A673 (cell line): ENCODE measurements at places on chromosomes 5 and 9. TPM values are rescaled to one million over a fixed set of nuclear protein-coding genes. Genes with fewer than 3 reads are reported as not detected.

ZNF483 gene
- total RNA-seq: 3.4 and 4.4 TPM in 2 replicates

PCDHGA11 gene
- total RNA-seq: 34.9 and 35.5 TPM in 2 replicates

SPACA9 gene
- total RNA-seq: 2.1 and 4.3 TPM in 2 replicates

PCDH12 gene
- 0.57 and 0.75 TPM in 2 replicates for total RNA-seq

NRG2 gene
- 0.15 TPM in 1 of 2 replicates, not detected in the other for total RNA-seq

NTRK2 gene
- 0.04 and 0.06 TPM in 2 replicates for total RNA-seq

GRCh38 chr9:120156376-120156775, 423.6 kb downstream of the CDK5RAP2 start:
- H3K27ac ChIP-seq: no peak overlapping the region
- H3K36me3 ChIP-seq: no peaks in the 10 kb centered on the region
- H3K4me3 ChIP-seq: no peak overlapping the region
- no peaks in the 10 kb centered on the region for H3K4me1 ChIP-seq

DNA sequence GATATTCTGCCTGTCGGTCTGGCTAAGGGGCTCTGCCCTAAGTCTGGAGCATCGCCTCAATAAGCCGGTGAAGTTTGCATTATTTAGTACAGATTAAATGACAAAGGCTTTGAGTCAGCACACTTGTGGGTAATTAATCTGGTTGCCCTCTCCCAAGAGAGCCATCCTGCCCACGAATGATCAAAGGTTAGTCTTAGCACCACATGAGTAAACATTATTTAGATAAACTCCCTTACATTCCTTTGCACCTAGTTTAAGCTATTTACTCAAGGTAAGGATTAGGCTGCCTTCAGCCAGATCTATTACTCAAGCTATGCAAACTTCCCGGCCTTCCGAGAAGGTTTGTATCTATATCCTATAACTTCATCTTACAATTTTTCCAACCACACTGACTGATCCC, 572.1 kb downstream of the CHSY3 start:
- H3K27ac ChIP-seq: no peak overlapping the region
- no peaks in the 10 kb centered on the region for H3K36me3 ChIP-seq
- H3K27me3 ChIP-seq: no peaks in the 10 kb centered on the region
- no peak for DNase-seq
- H3K4me3 ChIP-seq: no peak overlapping the region
- H3K4me1 ChIP-seq: no peaks in the 10 kb centered on the region

DNA sequence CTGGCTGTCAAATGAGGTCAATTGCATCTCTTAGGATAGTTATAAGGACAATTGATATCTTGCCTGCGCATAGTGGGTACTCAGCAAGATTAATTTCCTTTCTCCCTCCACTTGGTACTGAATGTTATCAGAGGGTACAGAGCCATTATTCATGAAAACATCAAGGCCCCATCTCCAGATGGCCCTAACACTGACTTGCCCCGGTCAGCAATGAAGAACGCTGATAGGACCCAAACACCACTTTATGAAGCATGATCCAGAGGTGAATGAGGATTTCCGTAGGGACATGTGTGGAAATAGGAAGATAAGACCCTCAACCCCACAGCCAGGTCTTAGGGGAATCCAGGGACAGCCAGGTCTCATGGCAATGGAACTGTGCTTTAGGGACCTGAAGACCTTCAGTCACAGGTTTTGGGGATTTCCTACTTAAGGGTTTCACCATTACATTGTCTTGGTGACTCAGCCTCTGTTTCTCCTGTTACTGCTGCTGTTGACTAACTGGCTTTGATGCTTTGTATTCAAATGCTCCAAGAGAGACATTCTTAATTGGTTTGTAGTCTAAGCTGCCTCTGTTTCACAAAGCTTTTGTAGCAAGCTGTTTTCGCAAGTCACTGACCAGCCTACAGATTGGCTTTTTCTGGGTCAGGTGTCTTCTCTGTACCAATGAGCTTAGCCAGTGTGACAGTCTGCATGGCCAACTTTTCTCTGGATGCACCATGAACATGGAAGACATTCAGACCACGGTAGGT, 35.3 kb upstream of the IQGAP2 start:
- DNase-seq: no peak
- H3K27me3 ChIP-seq: no peaks in the 10 kb centered on the region
- peaks cover 15% of the 10 kb centered on the region for H3K4me1 ChIP-seq
- no peaks in the 10 kb centered on the region for H3K36me3 ChIP-seq
- H3K27ac ChIP-seq: no peak overlapping the region

GRCh38 chr9:35664531-35665470, at the start of gene ARHGEF39:
Gene ARHGEF39, minus strand, starts transcription at chr9:35665195. Its CDS starts 26 bp downstream, at chr9:35665169.
- peak; percentile 84 for DNase-seq
- H3K4me3 ChIP-seq: peak within 1 kb of the TSS; percentile 76
- peaks cover 32% of the 10 kb centered on the region for H3K36me3 ChIP-seq
- peaks cover 14% of the 10 kb centered on the region for H3K4me1 ChIP-seq
- peak within 1 kb of the TSS; percentile 89 for H3K27ac ChIP-seq
- H3K27me3 ChIP-seq: no peaks in the 10 kb centered on the region

DNA sequence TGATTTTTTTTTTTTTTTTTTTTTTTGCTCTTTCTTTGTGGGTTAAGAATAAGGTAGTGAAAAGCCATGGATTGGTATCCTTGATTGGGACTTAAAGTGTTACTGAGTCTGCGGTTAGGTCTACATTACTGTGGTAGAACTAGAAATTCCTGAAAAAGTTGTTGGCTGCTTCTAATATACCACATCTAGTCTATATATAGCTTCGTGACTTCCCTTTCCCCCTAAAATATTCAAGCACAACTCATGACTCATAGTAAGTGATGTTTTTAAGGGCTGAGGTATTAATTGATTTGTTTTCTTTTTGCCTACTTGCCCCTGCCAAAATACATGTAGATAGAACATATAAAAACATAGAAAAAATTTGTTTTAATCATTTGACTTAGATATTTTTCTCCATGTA, 247.6 kb downstream of the TMEM232 start:
- H3K27ac ChIP-seq: no peak overlapping the region
- no peak overlapping the region for H3K4me3 ChIP-seq
- DNase-seq: peak; percentile 12
- H3K36me3 ChIP-seq: no peaks in the 10 kb centered on the region

DNA sequence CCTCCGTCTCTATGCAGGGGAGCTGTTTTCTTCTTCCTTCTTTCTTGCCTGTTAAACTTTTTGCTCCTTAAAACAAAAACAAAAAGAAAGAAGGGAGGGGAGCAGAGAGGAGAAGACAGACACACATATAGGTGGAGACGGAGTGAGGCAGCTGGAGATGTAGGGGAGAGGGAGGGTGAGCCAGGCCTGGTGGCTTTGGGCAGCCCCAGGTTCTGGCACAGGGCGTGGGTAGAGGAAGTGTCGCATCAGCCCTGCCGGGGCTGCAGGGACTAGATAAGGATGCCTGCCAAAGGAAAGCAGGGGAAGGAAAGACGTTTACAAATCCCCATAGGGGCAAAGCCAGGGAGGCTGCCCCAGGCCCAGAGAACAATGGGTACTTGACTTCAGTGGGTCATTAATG, 38.7 kb upstream of the PTGS1 start:
- H3K27ac ChIP-seq: no peak overlapping the region
- H3K27me3 ChIP-seq: no peaks in the 10 kb centered on the region
- no peaks in the 10 kb centered on the region for H3K4me1 ChIP-seq
- H3K36me3 ChIP-seq: no peaks in the 10 kb centered on the region
- H3K4me3 ChIP-seq: no peak overlapping the region
- no peak for DNase-seq

- no peaks in the 10 kb centered on the region for H3K27me3 ChIP-seq
- no peak for DNase-seq
- H3K4me3 ChIP-seq: no peak overlapping the region
- no peaks in the 10 kb centered on the region for H3K4me1 ChIP-seq
- H3K36me3 ChIP-seq: peaks cover 18% of the 10 kb centered on the region
Measured at GRCh38 chr5:41858890-41859289, 11.3 kb downstream of the OXCT1 start.

DNA sequence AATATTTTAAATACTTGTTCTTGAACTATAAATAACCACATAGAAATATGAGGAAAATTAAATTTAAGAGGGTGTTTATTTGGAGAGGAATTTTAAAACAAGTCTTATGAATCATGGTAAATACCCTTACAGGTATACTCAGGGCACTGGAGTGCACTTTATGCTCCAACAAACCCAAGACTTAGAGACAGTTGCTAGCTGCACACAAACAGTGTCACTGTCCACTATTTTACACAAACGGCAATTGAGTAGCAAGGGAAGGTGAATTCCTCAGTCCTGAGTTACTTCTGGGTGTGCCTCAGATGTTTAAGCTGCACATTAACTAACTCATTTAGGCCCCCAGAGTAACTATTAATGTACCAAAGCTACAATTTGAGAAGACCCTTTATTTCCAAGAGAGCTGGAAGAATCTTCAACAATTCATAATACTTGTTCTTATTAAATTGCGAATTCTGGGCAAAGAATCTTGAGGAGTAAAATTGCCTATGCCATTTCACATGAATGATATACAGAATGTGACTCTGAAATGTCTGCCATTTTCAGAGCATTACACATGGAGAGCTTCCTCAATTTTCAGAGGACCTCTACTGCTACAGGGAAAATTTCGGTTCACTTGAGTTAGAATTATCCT, 371.2 kb downstream of the PDE4D start:
- no peaks in the 10 kb centered on the region for H3K4me1 ChIP-seq
- H3K4me3 ChIP-seq: no peak overlapping the region
- no peaks in the 10 kb centered on the region for H3K27me3 ChIP-seq
- H3K27ac ChIP-seq: no peak overlapping the region

GRCh38 chr9:22308177-22308576, 138.4 kb upstream of the DMRTA1 start:
- no peak overlapping the region for H3K4me3 ChIP-seq
- no peak overlapping the region for H3K27ac ChIP-seq
- no peaks in the 10 kb centered on the region for H3K27me3 ChIP-seq
